ENCODE measurements at places on chromosomes 7 and 10.

DNA sequence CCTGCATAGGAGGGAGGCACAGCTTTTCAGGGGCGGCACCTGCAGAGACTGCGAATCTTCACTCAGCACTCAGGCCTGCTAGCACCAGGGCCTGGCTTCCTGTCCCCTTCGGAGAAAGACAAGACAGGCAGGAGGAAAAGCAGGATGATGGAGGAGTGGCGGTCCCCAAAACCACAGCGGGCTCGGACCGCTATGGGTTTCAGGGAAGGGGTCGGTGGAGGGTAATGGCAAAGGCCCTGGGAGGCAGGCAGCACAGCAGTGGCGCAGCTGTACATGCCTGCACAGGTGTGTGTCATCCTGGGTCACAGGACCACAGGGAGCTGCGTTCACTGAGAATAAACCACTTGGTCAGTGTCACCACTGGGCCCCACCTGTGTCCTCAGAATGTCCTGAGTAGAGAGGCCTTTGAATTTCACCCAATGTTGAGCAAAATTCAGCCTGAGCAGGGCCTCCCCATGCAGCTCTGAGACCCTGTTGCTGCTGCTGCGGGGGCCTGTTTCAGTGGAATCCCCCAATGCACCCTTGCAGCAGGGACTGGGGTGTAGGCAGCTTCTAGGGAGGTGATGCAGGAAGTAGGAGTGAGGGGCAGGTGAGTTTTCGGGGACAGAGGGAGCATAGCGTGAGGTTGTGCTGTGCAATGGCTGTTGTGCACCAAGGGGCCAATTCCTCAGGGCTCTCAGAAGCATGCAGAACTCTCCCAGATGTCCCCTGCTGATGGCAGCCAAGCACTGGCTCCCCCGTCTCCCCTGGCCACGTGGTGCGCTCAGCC is 90.6 kb upstream of the PPP2R2D start:
- no peak for DNase-seq

DNA sequence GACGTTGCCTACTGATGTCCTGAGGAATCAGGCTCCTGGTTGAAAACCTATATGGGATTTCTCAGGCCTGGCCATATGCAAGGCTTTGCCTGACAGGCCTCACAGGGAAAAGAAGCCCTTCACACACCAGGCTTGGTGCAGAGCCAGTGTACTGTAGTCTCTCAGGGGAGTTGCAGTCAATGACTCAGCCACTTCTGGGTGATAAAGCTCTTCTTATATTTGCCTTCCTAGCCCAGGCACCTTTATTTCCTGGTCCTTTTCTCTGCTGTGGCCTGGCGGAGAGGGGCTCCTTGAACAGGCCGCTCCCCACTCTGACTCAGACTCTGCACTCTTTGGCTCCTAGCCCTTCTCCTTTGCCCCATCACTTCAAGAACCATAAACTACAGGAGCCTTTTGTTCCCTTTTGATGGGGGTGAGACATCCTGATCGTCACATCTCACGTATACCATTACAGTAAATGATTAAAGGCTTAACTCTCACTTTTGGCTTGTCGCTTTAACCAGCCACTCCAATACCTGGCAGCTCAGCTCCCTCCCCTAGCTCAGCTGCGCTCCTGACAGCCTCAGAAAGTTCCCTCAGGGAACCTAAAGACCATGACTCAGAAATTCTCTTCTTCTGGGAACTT is 33.5 kb downstream of the DPY19L1 start:
- DNase-seq, result no peak

- no peak for DNase-seq
Measured at GRCh38 chr10:121672733-121673132, 74.5 kb upstream of the FGFR2 start.

- peak; percentile 78 for DNase-seq
Measured at GRCh38 chr7:103541026-103541425, 95.0 kb upstream of the SLC26A5 start.

- no peak for DNase-seq
Measured at GRCh38 chr10:89665302-89665701, 20.3 kb upstream of the PANK1 start.

DNA sequence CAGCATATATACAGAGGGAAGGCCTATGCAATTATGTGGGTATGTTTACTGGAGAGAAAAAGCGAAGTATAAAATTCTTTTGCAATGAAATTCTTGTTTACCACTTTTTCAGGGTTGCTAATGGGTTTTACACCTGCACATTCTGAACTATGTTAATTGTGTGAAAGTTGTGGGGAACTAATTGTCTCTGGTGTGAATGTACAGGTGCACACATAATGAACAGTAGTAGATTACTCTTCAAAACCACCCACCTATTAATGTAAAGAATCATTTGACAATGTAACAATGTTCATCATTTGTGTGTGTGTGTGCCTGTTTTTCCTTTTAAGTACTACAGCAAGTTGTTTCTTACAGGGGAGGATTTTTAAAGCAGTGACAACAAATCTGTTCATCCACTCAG is 80.0 kb upstream of the FEZF1 start:
- DNase-seq, result no peak

DNA sequence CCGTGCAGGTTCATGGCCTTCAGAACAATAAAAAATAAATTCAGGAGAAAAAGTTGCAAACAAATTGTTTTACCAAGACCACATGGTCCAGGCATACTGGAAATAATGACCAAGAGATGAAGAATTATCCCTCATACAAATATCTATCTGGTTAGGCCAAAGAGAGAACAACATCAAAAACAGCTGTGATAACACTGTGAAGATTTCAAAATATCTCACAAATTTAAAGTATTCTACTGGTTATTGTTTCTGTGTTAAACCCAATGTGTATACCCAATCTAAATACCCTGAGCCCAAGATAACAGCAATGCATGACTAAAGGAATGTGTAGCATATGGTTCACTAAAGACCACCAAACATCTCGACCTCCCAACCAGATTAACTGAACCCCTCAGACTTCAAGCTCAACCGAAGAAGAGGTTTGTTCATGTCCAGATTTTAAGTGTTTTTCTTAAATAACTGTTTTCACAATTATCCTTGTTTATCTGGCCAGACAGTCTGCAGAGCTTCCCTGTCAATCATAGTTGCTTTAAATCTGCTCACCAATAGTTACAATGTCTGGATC is 10.9 kb downstream of the OR9A2 start:
- DNase-seq, result no peak

GRCh38 chr10:49593998-49594397 is 16.1 kb upstream of the SLC18A3 start:
- DNase-seq, result no peak

DNA sequence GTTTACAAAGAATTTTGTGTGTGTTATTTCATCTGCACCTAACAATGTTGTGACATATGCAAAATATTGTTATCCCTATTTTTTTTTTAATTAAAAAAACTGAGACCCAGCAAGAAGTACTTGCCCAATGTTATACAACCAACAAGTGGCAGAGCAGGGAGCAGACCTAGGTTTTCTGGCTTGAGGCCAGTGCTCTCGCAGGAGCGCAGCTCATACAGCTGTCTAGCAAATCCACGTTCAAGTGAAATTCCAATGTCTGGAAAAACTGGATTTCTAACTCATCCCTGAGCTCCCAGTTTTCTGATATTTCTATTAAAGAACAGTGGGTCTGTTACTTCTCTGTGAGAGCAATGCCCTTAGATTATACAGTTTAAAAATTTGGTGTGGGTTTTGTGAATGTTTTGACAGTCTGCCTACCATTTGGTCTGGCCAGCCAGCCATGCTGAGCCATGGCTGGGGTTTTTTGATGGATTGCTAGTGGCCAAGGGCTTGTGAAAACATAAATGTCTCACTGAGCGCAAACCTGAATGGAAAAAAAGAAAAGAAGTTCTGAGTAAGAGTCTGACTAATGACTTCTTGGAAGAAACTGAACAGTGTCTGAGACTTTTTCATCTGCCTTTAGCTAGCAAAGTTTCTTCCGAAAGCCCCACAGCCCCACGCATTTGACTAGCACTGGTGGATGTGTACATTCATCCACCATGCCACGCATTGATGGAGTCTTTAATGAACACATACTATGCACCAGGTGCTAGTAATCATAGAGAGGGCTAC is 15.4 kb upstream of the PRF1 start:
- DNase-seq, result no peak
